ENCODE measurements at places on chromosomes 1 and 21.

GRCh38 chr1:3197781-3198316, 128.8 kb downstream of the PRDM16 start:
- no peak for DNase-seq

DNA sequence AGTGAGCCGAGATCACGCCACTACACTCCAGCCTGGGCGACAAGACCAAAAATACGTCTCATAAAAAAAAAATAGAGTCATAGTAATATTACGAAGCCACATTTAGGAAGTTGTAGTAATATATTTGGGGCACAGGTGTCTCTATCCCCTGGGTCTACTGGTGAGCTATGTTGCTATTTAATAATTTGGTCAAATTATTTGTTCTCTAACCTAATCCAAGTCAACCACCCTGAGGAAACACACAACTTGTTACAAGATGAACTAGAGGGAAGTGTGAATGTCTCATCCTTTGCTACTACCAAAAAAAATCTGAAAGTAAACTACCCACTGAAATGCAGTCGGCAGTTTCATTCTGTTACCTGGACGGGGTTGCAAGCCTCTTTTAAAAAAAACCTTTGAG, 35.3 kb downstream of the RGS8 start:
- no peak for DNase-seq

GRCh38 chr1:29758781-29759499, 522.6 kb downstream of the PTPRU start:
- no peak for DNase-seq

DNA sequence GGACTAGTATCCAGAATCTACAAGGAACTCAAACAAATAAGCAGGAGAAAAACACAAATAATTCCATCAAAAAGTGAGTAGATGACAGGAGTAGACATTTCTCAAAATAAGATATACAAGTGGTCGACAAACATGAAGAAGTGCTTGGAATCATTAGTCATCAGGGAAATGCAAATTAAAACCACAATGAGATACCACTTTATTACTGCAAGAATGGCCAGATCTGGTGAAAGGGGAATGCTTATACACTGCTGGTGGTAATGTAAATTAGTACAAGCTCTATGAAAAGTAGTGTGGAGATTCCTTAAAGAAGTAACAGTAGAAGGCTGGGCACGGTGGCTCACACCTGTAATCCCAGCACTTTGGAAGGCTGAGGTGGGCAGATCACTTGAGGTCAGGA, 73.8 kb downstream of the POU2F1 start:
- DNase-seq = no peak

DNA sequence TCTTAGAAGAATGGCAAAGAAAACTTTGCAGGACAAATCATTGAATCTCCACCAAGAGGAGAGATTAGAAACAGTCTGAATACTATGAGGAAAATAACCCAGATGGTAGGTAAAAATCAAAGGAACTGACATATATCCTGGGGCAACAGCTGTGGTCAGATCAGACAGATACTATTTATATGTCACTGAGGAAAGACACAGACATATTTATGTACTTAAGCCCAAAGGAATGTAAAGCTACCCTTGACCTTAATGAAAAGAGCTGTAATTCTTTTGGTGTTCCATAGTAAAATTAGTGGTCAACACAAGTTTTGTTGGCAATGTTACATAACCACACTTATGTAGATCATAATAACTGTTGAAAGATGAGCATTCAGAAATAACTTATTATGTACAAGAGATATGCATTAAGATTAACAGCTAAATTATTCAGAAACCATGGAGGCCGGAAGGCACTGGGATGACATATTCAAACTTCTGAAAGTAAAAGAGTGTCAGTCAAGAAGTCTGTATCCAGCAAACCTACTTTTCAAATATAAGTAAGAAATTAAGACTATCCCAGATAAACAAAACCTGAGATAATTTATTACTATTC, 166.1 kb upstream of the SAMSN1 start:
- DNase-seq = no peak

- DNase-seq = no peak
Observed at GRCh38 chr1:217506878-217507277, 124.0 kb downstream of the GPATCH2 start.

DNA sequence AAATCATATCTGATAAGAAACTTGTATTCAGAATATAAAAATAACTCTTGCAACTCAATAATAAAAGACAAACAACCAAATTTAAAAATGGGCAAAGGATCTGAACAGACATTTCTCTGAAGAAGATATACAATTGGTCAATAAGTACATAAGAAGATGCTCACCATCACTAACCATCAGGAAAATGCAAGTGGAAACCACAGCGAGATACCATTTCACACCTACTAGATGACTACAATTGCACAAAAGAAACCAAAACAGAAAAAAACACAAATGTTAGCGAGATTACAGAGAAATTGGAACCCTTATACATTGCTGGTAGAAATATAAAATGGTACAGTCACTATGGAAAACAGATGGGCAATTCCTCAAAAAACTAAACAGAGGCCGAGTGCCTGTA, 11.5 kb upstream of the ZNF683 start:
- no peak for DNase-seq

GRCh38 chr1:110102081-110102480, 10.2 kb upstream of the UBL4B start:
- DNase-seq = no peak

GRCh38 chr1:64624808-64625207, 120.1 kb upstream of the RAVER2 start:
- no peak for DNase-seq

- no peak for DNase-seq
Observed at GRCh38 chr1:36863061-36863460, 171.3 kb downstream of the GRIK3 start.
